Small intestine (tissue), 16 donors: ENCODE measurements at places on chromosomes 6 and 20. TPM values are rescaled to one million over a fixed set of nuclear protein-coding genes. Genes with fewer than 3 reads are reported as not detected.

DNA sequence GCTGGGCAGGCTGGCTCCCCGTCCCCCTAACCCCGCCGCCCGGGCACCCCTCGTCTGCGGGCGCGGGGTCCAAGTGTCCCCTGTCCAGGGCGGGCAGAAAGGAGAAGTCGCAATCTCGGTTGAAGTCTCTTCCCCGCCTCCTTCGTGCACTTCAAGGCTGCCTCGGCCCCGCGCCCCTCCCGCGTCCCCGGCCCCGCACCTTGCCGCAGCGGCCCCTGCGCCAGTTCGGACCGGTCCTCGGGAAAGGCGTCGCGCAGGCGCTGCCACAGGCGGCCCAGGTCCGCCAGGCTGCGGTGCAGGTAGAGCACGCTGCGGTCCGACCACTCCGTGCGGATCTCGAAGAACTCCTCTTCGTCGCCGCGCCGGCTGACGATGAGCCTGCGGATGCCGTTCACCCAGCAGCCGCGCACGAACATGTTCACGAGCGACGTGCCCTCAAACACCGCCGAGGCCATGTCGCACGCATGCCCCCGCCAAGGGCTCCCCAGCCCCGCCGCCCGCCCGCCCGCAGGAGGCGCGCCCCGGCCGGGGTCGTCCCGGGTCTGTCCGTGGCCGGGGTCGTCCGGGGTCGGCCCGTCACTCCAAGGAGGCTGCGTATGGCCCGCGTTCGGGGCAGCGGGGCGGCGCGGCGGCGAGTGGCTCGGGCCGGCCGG lies at the start of gene PXDC1:
PXDC1 (minus strand) TSS at position 637 of the 653 bp plus-strand sequence; CDS start at position 455, 182 bp downstream.
- DNase-seq: peak; percentile 77

DNA sequence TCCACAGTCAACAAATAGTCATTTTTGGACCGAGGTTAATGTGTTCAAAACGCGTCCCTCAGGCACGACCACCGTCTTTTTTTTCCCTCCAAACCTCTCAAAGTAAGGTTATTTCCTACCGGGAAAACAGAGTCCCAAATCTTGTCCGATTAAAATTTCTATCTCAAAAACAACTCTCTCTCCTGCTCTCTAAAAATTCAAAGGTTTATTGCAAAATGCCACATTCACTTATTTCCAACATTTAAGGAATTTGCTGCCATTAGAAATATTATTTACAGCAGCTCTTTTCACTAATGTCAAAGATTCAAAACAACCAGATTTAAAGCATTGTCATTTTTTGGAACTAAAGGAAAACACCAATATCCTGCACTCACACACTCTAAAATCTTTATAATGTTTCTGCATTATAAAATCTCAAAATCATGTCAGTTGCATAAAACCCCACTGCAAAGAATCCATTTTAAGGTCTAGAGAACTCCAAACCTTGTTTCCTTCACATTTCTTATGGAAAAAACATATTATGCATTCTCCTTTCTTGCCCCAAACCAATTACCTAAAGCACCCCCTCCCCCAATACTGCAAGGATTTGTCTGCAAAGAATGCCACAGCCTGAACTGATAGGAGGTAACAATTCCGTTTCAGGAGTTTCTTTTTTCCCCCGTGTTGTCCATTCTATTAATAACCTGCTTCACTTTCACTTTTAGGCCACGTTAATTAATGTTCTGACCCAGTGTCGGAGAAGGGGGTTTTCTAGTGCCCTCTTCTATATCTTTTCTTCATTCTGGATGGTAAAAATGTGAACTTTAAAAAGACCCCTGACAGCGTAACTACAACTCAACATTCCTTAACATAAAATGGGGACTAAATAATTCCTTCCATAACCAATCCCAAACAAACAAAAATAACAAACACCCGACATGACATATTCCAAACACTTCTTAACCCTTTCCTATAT lies 1.4 kb downstream of the NRN1 start:
- DNase-seq: no peak

DNA sequence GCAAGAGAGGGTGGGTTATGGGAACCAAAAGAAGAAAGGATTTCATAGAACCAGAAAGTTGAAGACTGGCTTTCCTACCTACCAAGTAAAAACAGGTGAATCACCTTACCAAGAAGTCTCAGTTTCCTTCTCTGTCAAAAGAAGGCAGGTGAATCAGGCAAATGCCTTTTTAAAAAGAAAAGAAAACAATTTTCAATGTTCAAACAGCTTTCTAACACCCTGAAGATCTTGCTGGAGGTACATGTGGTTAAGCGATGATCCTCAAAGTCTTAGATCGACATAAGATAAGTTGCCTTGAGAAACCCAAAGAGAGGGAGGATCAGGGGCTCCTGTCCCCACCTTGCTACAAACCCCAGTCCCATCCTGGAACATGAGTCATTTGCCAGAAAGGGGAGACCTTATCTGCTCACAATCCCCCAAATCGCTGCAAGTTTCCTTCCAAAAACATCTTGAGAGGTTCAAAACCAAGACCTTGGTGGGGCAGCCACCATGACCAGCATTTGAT lies 71.6 kb downstream of the NFATC2 start:
- DNase-seq: no peak

- DNase-seq: no peak
Observed at GRCh38 chr6:11632795-11633511, 95.4 kb downstream of the TMEM170B start.

DNA sequence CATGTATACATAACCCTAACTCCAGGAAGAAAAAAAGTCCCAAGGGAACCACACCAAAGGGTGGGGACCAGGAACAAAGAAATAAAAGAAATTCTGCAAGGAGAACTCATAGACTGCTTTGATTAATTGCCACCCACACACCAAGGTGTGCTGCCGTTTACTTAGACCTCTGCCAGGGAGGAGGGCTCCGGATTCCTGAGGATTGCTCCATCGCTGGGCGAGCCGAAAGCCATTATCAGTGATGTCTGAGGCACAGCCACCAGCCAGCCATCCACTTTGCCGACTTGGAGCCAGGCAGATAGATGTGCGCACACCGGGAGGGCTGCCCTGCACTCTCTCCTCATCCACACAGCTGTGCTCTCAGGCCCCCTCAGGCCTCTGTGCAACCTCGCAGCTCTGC lies 272.7 kb upstream of the FOXQ1 start:
- DNase-seq: no peak

DNA sequence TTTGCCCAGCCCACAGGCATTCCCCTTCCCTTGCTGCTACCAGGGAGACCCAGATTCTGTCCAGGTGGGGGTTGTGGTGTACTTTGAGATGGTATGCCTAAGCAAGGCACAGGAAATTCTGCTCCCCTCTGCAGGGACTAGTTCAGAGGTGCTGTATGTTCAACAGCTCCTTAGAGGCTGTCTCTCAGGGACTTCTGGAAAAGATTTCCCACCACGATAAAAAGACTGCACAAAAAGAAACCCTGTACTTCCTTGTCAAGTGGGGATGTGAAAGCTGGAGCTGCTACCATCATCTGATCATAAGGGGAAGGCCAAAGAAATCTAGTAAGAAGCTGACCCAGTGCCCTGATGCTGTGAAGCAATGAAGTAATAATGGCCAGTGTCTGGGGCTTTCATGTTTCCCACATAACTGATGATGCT lies 51.5 kb upstream of the SMIM29 start:
- DNase-seq: no peak

DNA sequence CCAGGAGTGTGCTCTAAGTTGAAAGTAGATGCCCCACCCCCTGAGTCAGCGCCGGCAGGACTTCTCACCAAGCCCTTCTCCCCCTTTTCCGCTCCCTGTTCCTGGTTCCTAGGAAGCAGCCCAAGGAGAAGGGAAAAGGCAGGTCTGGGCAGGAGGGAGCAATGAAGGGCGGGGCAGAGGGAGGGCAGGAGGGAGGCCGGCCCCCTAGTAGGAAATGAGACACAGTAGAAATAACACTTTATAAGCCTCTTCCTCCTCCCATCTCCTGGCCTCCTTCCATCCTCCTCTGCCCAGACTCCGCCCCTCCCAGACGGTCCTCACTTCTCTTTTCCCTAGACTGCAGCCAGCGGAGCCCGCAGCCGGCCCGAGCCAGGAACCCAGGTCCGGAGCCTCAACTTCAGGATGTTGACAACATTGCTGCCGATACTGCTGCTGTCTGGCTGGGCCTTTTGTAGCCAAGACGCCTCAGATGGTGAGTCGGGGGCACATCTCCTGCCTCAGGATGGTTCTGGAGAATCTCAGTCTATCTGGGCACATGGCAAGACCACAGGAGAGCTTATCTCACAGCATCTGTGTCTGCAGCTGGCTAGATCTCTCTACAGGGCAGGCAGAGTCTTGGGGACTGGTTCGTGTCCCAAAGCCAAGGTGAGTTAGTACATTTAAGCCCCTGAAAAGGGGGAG lies at the start of gene PROCR:
PROCR (plus strand) TSS at position 320 of the 681 bp plus-strand sequence; CDS start at position 403, 83 bp downstream.
- DNase-seq: peak; percentile 90

GRCh38 chr20:18101125-18101810 lies 36.4 kb upstream of the KAT14 start:
- no peak for DNase-seq

DNA sequence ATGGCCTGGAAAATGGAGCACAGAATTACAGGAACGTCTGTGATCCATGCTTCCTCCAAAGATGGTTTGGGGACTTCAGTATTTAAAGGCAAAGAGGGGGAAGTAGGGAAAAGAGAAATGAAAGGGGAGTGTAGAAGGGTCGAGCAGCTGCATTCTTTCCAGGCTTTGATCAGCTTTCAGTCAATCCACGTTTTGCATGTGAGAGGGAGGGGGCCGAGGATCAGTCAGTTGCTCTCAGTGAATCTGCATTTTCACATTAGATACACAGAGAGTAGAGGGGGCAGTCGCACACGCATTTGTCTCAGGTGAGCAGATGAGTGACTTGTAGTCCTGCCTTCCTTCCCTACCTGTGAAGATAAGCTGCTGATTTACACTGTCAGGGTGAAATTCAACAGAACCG lies 78.8 kb downstream of the FOXF2 start:
- DNase-seq: no peak

- no peak for DNase-seq
Observed at GRCh38 chr6:113643407-113643770, 213.8 kb upstream of the MARCKS start.

The FOXO3 gene
- 11.9 TPM for polyA plus RNA-seq

The LTB gene
- polyA plus RNA-seq: 6.5 TPM

The BCAS4 gene
- polyA plus RNA-seq: 1.4 TPM

DNA sequence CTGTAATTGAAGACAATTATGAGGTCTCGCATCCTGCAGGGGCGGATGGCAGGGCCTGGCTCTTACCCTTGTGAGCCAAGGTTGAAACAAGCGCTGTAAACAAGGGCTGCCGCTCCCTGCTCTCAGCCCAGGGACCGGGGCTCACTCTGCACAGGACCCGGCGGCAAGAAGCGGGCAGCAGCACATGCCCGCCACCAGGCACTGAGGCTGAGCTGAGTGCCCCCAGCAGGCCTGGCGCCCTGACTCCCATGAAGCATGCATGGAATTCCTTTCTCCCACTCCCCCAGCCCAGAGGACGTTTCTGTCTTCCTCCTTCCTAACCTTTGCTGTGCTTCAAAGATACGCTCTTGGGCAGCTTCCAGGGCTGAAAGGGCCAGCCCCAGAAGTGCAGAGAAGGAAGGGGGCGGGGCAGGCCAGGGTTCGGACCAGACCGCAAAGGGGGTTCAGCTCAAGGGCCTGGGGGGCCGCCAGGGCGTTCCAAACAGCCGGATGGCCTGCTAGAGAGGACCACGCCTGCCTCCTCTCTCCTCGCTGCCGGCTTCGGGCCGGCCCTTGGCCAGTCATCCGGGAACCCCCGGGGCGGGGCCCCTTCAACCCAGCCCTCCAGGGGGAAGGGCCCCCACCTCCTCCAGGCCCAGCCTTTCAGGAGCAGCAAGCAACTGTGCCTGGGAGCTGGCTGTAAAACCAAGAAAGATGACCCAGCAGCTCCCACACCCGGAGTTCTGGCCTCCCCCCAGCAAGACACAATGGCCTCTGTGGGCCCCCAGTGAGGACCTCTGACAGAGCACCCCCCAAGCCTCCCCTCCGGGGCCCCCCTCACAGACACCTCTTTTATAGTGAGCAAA lies 109.9 kb downstream of the NOL4L start:
- DNase-seq: peak; percentile 94

DNA sequence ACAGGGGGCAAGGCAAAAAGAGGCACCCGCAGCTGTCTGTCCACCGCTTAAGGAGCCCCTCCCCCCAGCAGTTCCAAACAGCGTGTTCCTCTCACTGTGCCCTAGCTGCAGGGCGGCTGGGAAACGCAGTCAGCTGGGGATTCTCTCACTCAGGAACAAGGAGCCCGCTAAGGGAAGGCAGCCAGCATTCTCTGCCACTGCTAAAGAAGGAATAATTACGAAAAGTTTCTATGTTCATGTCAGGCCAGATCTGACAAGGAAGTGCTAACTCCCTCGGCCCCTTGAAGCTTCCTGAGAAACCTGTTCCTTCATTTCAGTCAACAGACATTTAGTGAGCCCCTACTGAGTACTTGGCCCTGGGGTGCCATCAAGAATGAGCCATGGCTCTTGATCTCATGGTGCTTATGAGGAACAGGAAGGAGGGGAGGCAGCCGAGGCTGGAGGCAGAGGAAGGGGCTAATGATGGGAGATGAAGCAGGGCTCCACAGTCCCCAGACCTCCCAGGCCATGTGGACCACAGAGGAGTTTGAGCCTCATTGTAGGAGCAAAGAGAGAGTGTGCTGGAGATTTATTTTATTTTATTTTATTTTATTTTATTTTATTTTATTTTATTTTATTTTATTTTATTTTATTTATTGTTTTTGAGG lies 101.7 kb upstream of the PMEPA1 start:
- DNase-seq: peak; percentile 8

GRCh38 chr20:21312813-21313474 lies 9.8 kb downstream of the XRN2 start:
- no peak for DNase-seq

GRCh38 chr6:80170433-80170832 lies 64.0 kb downstream of the BCKDHB start:
- no peak for DNase-seq

DNA sequence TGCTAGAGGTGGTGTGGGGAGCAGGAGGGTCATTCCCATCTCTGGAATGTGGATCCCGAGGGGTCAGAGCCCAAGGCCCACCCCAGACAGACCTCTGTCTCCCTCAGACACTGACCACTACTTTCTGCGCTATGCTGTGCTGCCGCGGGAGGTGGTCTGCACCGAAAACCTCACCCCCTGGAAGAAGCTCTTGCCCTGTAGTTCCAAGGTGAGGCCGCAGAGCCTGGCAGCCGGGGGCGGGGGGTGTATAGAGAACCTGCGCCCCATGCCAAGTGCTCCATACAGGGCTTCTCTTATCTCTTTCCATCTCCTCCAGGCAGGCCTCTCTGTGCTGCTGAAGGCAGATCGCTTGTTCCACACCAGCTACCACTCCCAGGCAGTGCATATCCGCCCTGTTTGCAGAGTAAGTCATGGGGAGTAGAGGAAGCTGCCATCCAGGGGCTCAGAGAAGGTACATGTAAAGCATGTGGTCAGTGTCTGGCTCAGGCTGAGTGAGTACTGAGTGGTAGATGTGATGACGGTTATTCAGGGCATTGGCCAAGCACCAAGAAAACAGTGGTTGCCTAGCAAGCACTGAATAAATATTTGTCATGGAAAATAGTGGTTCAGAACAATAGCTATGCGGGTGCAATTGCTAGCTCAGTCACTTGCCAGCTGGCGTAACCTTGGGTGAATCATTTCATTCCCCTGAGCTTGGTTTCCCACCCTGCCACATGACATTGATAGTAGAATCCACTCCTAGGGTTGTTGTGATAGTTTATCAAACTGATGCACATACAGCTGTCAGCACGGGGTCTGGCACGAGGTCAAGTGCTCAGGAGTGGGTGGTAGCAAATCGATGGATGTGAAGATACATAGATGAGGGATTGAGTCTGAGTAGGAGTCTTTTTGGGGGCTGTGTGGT lies 3.5 kb downstream of the PIGT start:
- DNase-seq: peak; percentile 59
